ENCODE measurements at places on chromosomes 2 and 18.

DNA sequence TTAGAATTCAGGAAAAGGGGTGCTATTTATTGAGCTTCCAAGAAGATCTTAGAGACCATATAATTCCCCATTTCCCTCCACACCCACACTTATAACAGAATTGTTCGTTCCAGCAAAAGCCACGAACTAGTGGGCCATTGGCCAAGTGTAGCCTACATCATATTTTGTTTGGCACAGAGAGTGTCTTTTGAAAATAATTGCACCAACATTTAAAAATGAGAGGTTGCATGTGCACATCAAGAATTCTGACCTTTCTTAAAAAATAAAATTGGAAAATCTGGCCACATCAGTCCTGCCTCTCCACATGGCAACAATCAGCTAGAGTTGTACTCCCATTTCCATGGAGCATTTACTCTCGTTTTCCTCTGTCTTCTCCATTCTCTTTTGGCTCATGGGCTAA is 655.5 kb upstream of the FANCL start:
- peak; percentile 68 for DNase-seq

GRCh38 chr2:3485166-3485565 is 34.2 kb downstream of the ADI1 start:
- DNase-seq = no peak

DNA sequence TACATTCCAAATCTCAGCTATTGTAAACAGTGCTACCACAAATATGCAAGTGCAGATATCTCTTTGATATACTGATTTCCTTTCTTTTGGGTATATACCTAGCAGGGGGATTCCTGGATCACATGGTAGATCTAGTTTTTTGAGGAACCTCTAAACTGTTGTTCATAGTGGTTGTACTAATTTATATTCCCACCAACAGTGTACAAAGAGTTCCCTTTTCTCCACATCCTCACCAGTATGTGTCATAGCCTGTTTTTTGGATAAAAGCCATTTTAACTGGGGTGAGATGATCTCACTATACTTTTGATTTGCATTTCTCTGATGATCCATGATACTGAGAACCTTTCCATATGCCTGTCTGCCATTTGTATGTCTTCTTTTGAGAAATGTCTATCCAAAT is 6.3 kb upstream of the CCNT2 start:
- DNase-seq = no peak

DNA sequence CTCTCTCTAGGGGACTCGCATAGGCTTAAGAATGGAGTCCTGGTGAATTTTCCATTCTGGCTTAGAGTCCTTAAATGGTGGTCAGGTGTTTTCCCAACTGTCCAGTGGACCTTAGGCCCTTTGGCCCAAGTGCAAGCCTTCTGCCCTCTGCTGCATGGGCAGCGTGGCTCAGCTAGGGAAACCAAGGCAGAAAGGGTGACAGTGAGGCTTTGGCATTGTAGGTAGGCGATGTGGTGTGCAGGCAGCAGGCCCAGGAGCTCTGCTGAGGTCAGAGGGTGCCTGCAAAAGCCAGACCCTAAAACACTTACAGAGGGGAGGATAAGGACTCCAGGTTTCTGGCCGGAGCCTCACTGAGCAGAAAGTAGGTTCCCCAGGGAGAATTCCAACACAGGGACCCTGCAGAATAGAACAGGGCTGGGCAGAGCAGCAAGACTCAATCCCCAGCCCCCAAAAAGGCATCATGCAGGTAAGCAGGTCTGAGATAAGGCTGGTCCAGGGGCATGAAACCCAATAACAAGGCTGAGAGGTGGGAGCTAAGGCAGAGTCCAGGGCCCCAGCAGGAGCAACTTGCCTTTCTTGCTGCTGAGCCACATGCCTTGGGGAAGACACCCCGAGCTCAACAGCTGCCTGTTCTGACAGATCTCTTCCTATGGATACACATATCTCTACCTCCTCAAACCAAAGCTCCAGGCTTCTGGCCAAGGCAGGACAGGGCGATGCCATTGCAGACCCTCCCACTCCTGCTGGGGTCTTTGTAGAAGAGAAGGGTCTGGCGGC is 199.7 kb downstream of the TNS1 start:
- peak; percentile 12 for DNase-seq

GRCh38 chr2:219684721-219685689 is 57.6 kb downstream of the SLC4A3 start:
- DNase-seq = peak; percentile 59

GRCh38 chr2:162012565-162013058 is 61.4 kb downstream of the DPP4 start:
- no peak for DNase-seq

GRCh38 chr2:223093436-223094241 is 41.6 kb downstream of the KCNE4 start:
- peak; percentile 54 for DNase-seq

GRCh38 chr18:23146861-23147469 is 11.7 kb downstream of the CABLES1 start:
- no peak for DNase-seq

GRCh38 chr2:69952336-69953115 is 8.9 kb downstream of the ASPRV1 start:
- DNase-seq = no peak

GRCh38 chr2:203740871-203741281 is 34.4 kb downstream of the CD28 start:
- DNase-seq = no peak

DNA sequence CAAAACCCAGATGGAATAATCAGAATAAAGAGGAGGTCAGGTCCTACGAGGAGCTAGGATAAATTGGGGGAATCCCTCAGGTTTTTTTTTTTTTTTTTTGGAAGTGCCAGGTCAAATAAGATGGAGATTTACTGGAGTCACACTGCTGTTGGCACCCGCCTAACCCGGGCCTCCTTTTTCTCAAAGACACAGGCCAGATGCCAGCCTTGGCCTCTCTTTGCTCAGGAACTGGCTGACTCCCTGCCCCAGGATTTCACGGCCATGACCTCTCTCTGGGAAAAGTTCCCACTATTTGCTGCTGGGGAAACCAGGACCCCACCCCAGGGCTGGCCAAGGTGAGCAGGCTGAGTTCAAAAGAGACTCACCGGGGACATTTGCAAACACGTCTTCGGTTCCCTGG is 2.5 kb downstream of the CD8A start:
- DNase-seq = no peak

DNA sequence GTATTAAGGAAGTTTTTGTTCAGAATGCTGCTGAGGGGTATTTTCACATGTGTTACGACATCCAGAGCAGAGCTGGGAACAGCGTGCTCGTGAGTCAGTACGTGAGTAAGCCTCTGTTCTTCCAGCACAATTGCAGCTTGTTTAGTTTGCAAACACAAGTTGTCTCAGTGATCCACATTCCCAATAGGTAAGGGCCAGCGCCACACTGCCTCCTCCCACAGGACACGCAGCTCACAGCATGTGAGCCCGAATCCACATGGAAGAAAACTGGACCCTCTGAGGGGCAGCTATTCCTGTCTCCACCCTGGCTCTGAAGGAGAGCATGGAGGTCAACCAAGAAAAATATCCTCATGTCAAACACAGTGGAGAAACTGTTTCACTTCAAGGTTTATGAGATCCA is 173.9 kb upstream of the PID1 start:
- DNase-seq = peak; percentile 54

GRCh38 chr2:217269701-217270484 is 410.0 kb upstream of the TNP1 start:
- DNase-seq = peak; percentile 69

DNA sequence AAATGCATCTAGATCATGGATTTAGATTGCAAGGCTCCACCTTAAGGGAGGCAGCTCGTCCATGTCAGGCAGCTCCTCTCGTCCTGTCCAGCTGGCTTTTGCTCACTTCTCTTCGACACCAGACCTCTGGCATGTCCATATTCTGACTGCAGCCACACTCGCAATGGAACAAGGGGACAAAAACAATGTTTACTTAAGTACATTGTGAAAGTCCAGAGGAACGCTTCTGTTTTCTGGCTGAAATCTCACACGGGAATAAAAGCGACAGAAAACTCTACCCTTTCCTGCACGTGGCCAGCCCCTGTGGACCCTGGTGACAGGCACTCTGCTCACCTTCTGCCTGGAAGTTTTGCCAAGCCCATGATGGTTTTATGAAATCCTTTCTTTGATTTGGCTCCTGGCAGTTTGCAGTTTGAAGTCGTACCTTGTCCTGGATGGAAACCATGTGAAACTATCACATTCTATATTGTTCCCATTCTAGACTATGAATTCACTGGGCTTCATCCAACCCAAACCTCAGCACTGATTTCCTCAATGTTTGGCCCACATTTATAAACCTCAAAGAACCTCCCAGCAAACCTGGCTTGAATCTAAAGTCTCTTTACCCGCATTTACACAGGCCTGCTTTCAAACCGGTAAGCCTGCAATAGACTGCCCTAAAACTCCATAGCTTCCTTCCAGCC is 134.3 kb upstream of the PIEZO2 start:
- peak; percentile 62 for DNase-seq

GRCh38 chr18:51039138-51040112 is 9.4 kb downstream of the SMAD4 start:
- DNase-seq = no peak

DNA sequence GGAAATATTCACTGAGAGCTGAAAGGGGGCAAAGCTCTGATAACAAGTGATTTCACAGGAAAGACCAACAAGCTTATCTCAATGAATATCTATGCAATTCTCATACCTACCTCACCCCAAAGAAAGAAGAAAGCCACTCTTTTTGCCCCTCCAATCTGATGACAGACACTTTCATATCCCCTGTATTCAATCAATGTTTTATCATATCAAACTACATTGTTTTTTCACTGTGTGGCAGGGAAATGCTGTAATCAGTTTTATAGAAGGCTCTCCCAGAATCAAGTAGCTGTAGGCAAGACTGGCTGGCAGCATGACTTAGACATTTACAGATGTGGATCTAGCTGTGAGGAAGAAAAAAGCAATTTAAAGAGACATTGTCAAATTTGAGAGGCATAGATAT is 81.3 kb upstream of the PIK3C3 start:
- no peak for DNase-seq

- DNase-seq = no peak
Observed at GRCh38 chr2:38438883-38439612, 62.0 kb upstream of the ATL2 start.

DNA sequence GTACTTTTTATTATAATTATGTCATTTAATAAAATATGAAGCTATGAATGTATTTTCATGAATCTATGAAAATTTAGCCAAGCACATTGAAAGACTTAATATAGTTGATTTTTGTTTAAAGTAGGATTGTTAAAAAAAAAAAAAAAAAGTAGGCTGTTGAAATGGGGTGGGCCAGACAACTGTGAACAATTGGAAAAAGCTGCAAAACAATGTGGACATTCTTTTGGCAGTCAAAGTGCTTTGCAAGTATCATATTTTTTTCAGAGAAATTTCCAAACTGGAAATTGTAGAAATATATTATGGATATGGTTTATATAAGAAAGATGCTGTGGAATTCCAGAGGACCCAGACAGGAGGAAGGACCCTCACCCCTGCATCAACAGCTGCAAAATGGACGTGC is 82.1 kb downstream of the ETAA1 start:
- DNase-seq = no peak

DNA sequence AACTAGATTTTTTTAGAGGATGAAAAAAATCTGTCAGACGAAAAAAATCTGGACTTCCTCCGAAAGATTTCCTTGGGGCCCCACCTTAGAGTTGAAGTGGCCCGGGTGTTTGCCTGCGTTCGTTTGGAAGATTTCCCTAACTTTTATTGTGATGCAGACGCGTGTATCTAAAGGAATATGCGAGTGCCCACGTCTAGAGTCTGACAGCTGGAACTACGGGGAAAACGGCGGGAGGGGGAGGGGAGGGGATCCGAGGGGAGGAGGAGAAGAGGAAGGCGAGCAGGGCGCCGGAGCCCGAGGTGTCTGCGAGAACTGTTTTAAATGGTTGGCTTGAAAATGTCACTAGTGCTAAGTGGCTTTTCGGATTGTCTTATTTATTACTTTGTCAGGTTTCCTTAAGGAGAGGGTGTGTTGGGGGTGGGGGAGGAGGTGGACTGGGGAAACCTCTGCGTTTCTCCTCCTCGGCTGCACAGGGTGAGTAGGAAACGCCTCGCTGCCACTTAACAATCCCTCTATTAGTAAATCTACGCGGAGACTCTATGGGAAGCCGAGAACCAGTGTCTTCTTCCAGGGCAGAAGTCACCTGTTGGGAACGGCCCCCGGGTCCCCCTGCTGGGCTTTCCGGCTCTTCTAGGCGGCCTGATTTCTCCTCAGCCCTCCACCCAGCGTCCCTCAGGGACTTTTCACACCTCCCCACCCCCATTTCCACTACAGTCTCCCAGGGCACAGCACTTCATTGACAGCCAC is 2.4 kb upstream of the SP9 start:
- DNase-seq = peak; percentile 31

DNA sequence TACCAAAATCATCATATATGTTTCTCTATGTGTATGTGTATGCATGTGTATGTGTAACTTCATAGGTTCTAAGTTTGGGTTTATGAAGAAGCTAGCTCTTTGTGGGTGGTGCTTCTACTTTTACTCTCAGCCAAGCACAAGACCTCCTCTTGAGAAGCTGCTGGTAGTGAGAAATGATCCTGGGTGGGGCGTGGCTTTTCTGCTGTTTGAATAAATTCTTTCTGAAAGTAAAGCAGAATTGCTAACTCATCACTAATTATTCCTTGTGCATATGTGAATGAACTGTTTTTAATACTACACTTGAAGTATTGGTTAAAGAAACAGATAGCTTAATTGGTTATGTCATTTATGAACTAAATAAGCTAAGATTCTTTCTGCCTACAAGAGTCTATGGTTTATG is 7.6 kb upstream of the GAREM1 start:
- DNase-seq = no peak

- DNase-seq = no peak
Observed at GRCh38 chr2:234910186-234910679, 41.6 kb upstream of the SH3BP4 start.

GRCh38 chr2:96802721-96803120 is 13.3 kb upstream of the CNNM3 start:
- DNase-seq = no peak

DNA sequence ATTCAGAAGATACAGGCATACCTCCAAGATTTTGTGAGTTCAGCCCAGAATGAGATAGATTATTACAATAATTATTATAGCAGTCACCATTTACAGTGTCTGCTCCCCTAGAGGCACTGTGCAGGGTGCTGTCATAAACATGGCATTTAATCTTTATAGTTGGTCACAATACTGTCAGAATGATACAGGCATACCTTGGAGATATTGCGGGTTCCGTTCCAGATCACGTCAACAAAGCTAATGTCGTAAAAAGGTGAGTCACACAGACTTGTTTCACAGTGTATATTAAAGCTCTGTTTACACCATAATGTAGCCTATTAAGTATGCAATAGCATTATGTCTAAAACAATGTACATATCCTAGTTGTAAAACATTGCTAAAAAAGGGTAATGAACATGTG is 45.6 kb downstream of the ZRANB3 start:
- DNase-seq = no peak

GRCh38 chr2:119808516-119809147 is 48.9 kb downstream of the PTPN4 start:
- DNase-seq = no peak

DNA sequence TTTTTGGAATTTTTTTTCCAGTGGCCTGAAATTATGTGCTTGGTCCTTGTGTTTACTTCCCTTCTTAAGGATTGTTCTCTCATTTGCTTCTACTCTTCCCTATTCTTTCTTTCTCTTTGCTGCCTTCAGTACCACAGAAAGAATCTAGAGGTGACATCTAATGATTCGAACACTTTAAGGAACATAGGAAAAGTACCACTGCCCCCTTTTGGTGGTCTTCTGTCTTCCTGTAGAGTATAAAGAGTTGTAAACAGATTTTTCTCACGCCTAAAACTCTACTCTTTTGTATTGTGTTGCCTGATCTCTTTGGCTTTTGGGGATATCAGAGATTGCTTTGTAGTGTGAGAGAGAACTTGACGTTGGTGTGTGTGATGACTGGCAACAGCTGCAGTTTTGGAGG is 7.0 kb upstream of the SCTR start:
- DNase-seq = no peak

- no peak for DNase-seq
Observed at GRCh38 chr2:233278921-233279320, 27.4 kb downstream of the ATG16L1 start.

All from right hindlimb (tissue), 1 donor.